Activated CD4-positive, alpha-beta T cell treated with anti-CD3 and anti-CD28 coated beads for 24 hours (primary cell): ENCODE measurements at places on chromosomes 6 and 20.

GRCh38 chr20:52137850-52138249 is 53.7 kb downstream of the ZFP64 start:
- no peak for DNase-seq

DNA sequence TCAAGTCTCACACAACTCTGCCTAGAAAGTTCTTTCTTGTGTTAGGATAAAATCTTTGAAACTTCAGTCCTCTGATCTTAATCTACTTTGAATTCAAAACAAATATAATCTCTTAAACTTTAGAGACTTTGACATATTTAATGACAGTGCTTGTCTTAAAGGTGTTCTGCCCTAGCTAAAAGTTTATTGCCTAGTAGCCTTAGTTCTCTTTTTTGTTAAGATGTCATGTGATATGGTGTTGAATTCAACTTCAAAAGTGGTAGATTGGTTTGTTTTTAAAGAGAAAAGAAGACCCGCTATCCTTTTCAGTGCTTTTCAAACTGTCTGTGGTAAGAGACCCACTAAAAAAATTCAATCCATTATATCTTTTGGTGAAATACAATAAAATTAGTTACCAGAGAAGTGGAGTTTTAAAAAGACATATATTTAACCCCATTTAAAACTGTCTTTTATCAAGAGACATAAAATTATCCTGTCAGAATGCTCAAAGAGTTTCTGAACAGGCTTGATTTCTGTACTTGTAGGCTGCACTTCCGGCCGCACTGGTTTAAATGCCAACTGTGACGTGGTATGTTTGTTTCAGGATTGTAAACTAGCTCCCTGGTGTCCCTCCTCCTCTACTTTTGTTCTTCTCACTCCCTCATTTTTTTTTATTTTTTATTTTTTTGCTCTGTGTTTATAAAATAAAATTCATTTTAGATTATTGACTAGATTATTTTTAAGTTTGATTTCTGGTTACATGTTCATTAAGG is 76.5 kb downstream of the QKI start:
- no peak for DNase-seq

- no peak for DNase-seq
Observed at GRCh38 chr20:44614525-44614924, 32.1 kb downstream of the PKIG start.

DNA sequence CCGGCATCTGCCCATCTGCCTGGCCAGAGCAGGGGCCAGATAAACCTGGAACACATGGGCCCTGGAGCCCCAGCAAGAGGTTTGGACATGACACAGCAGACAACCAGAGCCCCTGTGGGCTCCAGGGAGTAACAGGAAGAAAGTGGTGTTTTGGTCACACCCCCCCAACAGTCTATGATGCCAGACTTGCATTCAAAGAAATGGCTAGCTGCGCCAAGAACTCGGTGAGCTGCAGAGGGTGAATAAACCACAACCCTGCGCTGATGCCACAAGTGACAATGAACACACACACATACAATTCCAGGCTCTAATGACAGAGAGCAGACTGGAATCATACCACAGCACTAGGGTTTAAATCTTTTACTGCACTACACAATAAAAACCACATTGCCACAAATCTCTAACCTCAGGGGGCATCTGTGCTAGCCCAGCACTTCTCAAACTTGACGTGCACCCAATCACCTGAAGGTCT is 34.0 kb downstream of the TRERF1 start:
- no peak for DNase-seq

GRCh38 chr20:32984196-32984595 is 20.0 kb downstream of the SUN5 start:
- DNase-seq = no peak

GRCh38 chr20:3157817-3158216 is 1.8 kb downstream of the FASTKD5 start:
- no peak for DNase-seq

DNA sequence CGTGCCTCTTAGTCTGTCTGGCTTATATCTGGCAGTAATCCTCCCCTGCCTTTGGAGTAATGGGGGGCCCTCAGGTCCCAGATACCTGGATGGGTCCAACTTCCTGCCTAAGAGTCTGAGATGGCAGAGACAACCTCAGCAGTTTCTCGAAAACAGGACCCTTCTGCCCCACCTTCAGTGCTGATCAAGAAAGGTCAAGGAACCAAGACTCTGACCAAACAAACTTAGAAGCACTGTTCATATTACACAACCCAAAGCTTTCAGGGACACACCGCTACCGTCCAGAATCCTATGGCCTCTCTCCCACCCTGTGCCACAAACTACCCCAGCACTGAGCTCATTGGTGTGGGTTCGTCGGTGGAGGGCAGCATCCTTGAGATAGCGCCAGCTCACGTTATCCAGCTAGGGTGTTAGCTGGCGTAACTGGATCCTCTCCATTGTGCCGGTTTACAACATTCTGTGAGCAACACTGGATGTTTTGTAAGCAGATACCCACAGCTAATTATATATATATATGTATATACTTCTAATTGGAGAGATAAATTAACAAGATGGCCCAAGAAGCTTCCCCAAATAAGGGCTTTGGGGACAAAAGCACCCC is 7.6 kb upstream of the TMC2 start:
- no peak for DNase-seq

DNA sequence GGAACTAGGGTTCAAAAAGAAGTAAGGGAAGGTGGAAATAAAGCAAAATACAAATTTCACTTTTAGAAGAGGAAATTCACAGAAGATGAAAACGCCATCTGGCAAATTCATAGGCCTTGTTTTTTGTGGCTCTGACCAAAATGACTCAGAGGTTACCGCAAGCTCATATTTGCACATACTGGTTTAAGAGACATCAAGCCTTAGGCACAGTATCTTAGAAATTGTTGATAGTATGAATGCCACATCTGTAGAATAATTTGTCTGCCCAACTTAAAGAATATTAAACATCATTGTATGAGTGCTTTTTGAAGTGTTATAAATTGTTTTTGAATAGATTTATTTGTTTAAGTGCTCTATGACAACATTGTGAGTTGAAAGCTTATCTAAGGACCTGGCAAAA is 10.6 kb downstream of the TAAR1 start:
- no peak for DNase-seq
